H54 (cell line): ENCODE measurements at places on chromosomes 12 and 14.

- DNase-seq: no peak
Measured at GRCh38 chr12:129366656-129367055, 513.4 kb downstream of the GLT1D1 start.

DNA sequence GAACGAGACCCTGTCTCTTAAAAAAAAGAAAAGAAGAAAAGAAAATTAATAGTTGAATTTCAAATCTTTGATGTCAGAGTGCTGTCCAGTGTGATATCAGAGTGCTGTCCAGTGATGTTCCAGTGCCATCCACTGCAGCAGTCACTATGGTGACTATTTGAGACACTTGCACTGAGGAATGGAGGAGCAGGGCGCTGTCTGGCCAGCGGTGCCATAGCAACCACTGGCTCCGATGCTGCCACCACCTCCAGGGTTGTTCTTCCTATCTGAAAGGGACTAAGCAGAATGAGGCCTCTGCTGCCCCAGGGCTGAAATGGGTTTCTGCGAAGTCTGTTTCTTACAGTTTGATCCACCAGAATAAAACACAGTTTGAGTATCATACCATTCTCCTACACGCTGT lies 272.9 kb downstream of the NUAK1 start:
- no peak for DNase-seq

GRCh38 chr14:77612011-77612620 lies 4.3 kb downstream of the SPTLC2 start:
- no peak for DNase-seq

DNA sequence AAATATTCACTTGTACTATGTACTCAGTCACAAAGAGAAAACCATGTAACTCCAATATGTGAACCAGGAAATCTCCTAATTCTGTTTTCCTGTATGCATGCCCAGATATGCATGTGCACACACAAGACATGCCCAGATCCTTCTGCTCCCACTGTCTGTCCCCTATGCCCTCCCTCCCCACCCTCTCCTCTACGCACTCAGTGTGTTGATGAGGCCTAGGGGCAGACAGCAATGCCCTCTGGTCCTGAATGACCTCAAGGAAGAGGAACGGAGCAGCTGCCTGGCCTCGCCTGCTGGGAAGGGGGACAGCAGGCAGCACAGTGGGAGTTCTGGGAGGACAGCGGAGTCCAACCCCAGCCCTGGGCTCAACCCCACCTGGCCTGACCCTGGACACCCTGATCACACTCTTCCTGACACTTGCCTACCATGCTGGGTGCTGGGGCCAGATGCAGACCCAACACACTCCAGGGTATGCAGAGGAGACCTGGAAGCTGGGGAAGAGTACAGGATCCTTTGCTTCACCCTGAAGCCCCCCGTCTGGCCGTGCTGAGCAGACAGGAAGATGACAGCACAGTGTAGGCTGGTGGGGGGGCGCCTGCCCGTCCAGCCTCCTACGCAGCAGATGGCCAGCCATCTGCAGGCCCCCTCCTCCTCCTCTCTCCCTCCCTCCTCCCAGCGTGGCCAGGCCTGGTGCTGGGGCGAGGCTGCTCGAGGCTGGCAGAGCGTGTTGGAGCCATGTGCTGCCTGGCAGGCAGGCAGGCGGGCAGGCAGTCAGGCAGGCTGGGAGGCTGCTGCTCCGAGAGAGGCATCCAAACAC lies 106.6 kb upstream of the NCOR2 start:
- no peak for DNase-seq

- DNase-seq: no peak
Measured at GRCh38 chr14:79834868-79835267, 376.4 kb downstream of the DIO2 start.

DNA sequence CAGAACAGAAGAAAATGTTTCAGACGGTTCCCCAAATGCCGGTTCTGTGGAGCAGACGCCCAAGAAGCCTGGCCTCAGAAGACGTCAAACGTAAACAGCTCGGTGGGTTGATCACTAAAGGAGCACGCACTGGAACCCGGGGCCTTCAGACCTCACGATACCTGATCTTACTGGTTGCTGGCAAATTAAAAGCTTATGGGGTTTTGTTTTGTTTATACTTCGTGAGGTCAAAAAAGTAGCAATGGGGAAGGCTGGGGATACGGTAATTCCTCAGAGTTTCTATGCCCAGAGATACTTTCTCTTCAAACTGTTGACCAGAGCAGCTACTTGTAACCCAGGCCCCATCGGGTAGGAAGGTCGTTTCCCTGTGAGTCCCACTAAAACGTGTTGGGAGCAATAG lies 1.7 kb downstream of the CDKN1B start:
- no peak for DNase-seq

GRCh38 chr14:102020058-102020971 lies 55.9 kb downstream of the DYNC1H1 start:
- DNase-seq: peak; percentile 68

DNA sequence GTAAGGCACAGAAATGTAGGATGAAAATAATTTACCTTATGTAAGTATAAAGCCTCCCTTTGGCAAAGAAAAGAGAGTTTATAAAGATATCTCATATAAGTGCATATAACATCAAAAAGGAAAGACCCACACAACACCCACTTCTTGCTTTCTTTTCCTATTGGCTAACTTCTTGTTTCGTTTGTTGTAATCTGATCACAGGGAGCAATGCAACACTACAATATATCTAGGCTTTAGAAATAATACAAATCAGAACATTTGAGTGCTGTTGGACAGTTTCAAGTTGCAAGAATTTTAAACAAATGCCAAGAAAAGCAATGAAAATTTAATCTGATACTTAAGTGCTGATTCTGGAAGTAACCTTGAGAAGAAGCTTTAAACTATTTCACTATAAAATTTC lies 1.3 kb downstream of the FGD6 start:
- DNase-seq: no peak

GRCh38 chr14:35347323-35348043 lies 55.3 kb downstream of the PSMA6 start:
- DNase-seq: no peak

DNA sequence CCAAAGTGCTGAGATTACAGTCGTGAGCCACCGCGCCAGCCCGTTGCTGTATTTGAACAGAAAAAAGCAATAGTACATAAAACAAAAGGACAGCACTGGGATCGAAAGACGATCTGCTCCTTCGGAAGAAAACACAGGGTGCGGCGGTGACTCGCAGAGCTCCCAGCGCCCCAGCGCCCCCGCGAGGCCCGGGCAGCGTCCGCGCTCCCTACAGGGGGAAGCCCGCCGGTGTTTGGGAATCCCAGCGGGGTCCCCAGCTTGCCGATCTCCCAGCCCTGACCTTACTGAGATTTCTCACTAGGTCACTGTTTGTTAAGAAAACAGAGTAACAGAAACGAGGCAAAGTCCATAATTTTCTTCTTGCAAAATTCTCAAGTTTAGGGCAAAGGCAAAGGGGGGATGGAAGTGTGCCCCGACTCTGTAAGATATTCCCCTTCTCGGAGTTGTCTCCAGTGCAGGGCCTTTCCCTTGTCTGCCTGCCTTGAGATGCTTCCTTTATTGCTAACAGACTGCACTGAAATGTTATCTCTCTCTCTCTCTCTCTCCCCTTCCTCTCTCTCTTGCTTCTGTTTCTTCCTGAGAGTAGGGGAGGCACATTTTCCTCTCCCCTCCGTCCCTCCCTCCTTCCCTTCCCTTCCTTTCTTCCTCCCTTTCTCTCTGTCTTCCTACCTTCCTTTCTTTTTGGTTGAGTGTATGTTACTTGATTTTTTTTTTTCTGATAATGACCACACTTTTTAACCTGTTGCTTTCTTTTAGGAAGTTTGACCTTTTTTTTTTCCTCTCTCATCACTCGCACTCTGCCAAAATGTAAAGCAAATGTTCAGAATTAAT lies 91.9 kb downstream of the TMEM30B start:
- peak; percentile 72 for DNase-seq

DNA sequence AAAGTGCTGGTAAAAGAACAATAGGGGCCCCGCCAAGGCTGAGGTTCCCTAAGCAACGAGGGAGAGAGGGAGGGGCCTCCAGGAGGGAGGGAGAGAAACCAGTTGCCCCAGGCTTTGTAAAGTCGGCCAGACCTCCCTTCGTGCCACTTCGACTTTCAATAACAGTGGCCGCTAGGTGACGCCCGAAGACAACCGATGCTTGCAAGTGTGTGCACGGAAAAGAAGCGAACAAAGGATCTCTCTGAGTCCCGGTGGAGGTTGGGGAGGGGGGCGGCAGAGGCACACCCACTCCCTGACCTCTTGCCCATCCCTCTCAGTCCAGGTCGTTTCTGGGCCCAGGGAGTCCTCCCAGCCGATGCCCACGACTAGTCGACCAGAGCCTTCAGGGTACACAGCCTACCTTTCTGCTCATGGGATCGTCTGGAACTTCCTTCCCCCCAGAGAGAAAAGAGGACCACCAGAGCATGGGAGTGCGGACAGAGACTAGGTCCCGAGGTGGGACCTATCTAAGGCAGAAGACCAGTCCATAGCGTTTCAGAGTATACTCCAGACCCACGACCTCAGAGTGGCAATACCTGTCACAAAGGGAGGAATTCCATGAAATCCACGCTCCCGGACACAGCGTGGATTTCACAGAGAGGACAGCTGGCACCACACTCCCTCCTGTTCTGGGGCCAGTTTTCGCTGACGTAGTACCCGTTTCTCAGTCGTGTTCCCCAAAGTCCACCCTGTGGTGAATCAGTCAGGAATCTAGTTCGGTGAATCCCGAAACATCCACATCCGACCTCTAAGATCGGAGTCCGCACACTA lies 262.7 kb upstream of the ALG10B start:
- DNase-seq: no peak

DNA sequence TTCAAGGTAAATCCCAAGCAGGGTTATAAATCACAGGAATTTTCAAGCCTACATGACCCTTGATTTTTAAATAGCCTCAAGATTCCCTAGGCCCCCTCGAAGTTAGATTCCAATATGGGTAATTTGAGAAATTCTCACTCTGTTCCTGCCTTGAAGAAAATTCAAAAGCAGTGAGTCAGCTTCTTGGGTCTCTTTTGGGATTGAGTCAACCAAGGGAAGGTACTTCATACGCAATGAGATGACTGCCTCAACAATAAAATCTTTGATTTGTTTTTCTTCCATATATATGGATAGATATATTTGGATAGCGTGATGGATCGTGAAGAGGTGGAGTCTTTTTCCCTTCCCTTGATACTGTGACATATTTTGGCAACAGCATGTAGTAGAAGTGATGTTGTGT lies 180.4 kb upstream of the ATP2B1 start:
- DNase-seq: no peak

DNA sequence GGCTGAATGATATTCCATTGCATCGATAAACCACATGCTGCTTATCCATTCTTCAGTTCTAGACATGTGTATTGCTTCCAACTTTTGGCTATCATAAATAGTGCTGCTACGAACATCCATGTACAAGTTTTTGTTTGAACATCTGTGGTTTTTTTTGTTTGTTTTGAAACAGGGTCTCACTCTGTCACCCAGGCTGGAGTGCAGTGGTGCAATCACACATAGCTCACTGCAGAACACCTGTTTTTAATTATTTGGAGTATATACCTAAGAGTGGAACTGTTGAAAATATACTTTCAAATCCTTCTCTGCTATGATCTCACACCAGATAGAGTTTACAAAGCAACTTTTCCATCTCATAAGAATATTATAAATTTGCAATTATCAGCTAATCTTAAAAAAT lies 124.2 kb downstream of the TTC7B start:
- no peak for DNase-seq

DNA sequence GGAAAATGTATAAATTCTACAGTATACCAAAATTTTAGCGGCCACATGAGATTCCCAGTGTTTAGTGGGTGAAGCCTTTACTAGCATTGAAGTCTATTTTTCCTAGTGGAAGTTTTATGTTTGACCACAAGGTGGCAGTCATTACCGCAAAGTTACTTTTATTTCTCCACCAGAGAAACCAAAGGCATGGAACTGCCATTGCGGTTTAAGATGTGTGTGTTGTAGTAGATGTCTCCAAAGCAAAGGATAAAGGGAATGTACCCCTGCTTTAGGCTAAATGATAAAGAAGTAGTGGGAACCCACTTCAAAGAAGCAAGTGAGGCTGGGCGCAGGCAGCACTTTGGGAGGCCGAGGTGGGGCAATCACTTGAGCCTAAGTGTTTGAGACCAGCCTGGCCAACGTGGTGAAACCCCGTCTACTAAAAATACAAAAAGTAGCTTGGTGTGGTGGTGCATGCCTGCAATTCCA lies 140.5 kb downstream of the PRKCH start:
- DNase-seq: no peak
